Stimulated activated CD4-positive, alpha-beta T cell treated with anti-CD3 and anti-CD28 coated beads, Interleukin-15, amount 100 ng/mL, for 1 hour (primary cell): ENCODE measurements at places on chromosomes 11 and 22.

- DNase-seq = no peak
Observed at GRCh38 chr11:67572747-67573419, 10.7 kb upstream of the GSTP1 start.

DNA sequence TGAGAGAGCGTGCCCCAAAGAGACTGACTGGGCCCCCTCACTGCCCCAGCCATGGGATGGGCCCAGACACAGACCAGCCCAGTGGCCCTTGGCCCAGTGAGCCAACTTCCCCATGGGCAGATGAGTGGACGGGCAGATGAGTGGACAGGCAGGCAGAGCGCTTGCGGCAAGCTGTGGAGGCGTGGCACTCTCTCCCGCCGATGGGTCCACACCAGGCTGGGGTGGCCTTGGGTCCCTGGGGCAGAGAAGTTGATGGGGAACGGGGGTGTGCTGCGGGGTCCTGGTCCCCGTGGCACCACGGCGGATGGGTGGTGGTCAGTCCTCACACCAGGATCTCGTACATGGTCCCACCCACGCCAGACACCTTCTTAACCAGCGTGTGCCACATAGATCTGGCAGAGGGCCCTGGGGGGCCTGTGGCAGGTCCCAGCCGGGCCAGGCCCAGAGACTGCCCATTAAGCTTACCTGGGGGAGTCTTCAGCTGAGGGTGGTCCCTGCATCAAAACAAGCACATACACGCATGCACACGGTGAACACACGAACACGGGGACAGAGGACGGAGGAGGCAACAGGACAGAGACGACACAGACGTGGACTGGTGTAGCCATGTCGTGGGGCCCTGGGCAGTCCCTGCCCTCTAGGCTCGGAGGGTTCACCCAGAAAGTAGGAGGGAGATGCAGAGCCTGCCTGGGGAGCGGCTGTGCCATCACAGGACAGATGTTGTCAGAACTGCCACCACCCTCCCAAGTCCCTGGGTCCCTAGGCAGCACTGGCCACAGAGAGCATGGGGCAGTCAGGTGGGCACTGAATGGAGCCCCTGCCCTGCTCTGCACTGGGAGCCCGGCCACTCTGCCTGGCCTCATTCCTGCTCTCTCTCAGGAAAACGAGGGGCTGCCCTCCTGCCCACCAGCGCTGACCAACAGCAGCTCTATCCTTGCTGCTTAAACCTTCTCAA lies 182.2 kb downstream of the IGLL1 start:
- DNase-seq = no peak

- DNase-seq = no peak
Observed at GRCh38 chr11:34451053-34451452, 12.3 kb downstream of the CAT start.

- no peak for DNase-seq
Observed at GRCh38 chr11:125980436-125980835, 34.6 kb downstream of the VSIG10L2 start.

DNA sequence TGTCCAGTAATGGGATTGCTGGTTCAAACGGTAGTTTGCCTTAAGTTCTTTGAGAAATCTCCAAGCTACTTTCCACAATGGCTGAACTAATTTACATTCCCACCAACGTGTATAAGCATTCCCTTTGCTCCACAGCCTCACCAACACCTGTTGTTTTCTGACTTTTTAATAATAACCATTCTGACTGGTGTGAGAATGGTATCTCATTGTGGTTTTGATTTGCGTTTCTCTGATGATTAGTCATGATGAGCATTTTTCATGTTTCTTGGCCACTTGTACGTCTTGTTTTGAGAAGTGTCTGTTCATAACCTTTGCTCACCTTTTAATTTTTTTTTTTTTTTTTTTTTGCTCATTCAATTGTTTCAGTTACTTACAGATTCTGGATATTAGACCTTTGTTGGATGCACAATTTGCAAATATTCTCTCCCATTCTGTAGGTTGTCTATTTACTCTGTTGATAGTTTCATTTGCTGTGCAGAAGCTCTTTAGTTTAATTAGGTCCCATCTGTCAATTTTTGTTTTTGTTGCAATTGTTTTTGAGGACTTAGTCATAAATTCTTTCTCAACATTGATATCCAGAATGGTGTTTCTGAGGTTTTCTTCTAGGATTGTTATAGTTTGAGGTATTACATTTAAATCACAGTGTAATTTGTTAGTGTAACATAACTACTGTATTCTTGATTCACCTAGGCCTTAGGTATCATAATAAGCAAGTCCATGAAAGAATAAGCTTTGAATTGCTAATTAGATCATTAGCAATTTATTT lies 33.0 kb downstream of the CCDC34 start:
- no peak for DNase-seq

DNA sequence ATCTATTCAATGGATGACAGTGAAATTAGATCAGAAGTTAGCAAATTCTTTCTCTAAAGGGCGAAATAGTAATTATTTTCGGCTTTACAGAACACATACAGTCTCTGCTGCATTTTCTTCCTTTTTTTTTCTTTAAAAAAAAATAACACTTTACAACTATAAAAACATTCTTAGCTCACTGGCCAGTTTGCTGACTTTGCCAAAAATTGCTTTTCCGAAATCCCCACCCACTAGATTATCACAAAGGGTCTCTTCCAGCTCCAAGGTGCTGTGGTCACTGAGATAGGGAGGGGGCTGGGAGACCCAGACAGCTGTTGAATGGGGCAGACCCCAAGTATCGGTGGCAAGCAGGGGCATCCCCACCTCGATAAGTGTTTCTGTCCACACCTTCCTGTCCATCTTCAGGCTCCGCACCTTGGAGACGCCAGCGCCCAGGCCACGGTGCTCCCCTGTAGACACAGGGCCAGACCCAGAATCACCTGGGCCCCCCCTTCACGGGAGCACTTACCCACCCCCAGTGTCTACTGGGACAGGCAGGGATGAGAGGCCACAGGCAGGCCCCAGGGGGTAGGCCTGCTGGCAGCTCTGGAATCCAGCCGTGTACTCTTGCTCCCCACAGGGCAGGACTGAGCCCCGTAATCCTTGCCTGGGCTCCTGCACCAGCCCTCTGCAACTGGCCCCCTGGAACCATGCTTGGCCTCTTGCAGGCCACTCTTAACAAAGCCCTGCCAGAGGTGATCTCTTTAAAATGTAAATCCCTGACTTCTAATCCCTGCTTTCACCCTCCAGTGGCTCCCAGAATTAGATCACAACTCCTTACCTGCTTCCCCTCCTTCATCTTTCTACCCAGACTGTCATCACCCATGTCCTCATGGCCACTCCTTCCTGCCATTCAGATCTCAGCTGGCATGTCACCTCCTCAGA lies 31.5 kb upstream of the PDE2A start:
- DNase-seq = no peak

DNA sequence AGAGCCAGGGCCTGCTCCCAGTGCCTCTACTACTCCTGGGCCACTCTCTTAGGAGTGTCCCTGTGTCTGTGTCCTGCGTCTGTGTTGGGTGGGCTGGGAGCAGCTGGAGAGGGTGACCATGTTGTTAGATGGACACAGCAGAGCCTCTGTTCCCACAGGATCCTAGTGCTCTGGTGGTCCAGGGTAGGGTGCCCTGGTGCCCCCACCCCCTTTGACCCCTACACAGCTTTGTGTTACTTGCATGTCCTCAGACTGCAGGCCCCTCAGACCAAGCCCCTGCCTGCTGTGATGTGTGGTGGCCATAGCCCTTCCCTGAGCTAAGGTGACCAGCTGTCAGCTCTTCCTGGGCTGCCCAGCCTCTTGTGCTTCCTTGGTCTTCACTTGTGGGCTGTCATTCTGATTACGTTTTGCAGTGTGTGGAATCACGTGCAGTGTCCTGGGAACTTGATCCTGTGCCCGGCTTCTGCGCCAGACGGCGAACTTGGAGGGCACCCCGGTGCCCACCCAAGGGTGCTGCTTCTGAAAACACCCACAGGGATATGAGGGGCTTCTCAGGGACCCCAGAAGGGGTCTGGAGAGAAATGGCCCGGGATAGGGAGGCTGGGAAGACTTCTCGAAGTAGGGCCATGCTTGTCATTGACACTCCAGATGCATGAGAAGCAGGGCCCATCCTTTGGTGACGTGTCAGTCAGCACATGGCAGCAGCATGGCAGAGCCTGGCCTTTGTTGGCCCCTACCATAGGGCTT lies 1.5 kb downstream of the TANGO2 start:
- DNase-seq = no peak
